ENCODE measurements at places on chromosomes 11 and 22.

GRCh38 chr11:17014321-17014832 is at the start of gene PLEKHA7:
Gene PLEKHA7, minus strand, starts transcription at chr11:17014414. Its CDS starts 13 bp downstream, at chr11:17014401.
- no peak for DNase-seq

GRCh38 chr11:4763096-4763495 is 6.6 kb downstream of the OR51F1 start:
- no peak for DNase-seq

GRCh38 chr11:75667255-75667830 is 1.5 kb downstream of the MAP6 start:
- peak; percentile 38 for DNase-seq

DNA sequence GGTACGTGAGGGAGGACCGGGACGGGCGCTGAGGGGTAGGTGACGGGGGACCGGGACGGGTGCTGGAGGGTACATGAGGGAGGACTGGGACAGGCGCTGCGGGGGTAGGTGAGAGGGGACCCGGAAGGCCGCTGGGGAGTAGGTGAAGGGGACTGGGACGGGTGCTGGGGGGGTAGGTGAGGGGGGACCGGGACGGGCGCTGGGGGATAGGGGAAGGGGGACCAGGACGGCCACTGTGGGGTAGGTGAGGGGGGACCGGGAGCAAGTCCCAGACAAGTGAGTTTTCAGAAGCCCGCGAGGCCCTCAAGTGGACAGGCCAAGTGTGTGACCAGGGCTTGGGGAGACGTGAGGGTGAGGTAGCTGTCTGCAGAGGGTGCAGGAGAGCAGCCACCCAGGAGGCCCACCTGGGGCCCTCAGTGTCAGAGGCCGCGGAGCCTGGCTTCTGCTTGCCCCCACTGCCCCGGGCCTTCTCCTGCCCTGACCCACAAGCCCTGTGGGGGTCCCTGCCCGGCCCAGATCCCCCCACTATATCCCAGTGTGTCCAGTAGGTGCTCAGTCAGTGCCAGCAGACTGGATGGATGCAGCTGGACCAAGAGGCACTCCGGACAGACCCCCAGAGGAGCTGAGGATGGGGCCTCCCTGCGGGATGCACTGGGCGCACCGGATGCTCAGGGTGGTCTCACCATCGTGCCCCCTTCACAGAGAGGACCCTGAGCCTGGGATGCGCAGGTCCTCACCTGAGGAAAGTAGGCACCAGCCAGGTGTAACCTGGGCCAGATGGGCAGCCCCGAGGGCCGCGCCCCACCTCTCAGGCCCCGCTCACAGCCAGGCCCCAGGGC is 44.2 kb upstream of the TH start:
- DNase-seq: no peak

DNA sequence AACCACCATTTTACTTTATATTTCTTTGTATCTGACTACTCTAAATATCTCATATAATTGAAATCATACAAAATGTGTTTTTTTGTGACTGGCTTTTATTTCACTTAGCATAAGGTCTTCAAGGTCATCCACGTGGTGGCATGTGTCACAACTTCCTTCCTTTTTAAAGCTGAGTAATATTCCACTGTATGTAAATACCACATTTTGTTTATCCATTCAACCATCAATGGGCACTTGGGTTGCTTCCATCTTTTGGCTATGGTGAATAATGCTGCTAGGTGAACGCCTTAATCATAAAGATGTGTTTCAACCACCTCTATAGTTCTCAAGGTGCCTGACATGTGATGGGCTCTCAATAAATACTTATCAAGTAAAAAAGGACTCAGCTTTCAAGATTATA is 15.5 kb downstream of the RAB30 start:
- no peak for DNase-seq

DNA sequence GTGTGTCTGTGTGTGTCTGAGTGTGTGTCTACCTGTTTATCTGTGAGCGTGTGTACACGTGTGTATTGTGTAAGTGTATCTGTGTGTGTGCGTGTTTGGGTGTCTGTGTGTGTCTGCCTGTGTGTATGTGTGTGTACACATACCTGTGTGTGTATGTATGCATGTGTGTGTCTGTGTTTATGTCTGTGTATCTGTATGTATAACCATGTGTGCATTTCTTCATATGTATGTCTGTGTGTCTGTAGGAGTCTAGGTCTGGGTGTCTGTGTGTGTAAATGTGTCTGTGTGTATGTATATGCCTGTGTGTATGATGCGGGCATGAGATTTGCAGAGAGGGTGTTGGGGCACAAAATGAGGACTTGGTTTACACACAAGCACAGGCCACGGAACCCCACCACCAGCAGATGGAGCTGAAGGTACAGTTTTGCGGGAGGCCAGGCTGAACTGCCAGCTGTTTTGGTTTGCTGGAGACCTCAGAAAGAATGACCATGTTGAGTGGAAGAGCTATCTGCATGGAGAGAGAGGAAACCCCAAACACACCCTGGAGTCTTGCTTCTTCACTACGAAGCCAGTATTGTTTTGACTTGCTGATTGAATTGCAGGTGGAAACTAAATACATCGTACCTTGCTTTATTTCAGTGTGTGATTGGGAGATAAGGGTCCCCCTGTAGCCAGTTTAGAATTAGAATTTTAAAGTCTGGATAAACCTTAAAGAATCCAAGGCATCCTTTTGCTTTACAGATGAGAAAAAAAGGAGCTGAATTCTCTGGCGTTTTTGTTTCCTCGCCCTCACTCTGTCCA is 497.2 kb downstream of the NTM start:
- DNase-seq: peak; percentile 85

- DNase-seq: no peak
These were observed 144.0 kb downstream of the SPON1 start for GRCh38 chr11:14106303-14107049.

- no peak for DNase-seq
These were observed 190.6 kb downstream of the GUCY1A2 start for GRCh38 chr11:106827687-106828086.

- no peak for DNase-seq
These were observed 24.0 kb downstream of the CHRDL2 start for GRCh38 chr11:74707182-74707581.

- DNase-seq: no peak
These were observed 220.7 kb upstream of the SESN3 start for GRCh38 chr11:95451682-95452081.

DNA sequence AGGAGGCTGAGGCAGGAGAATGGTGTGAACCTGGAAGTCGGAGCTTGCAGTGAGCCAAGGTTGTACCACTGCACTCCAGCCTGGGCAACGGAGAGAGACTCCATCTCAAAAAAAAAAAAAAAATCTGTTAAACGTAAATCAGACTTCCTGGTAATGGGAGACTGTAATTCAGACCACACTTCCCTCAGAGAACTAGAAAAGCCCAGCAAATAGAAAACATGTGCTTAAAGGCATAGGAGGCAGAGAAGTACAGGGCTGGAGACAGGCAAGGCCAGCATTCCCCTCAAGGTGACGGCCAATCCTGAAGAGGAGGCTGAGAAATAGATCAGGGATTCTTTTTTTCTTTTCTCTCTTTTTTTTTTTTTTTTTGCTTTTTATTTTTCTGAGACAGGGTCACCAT is 8.2 kb downstream of the GGT5 start:
- no peak for DNase-seq

- no peak for DNase-seq
These were observed 5.7 kb downstream of the CHADL start for GRCh38 chr22:41234815-41235695.

DNA sequence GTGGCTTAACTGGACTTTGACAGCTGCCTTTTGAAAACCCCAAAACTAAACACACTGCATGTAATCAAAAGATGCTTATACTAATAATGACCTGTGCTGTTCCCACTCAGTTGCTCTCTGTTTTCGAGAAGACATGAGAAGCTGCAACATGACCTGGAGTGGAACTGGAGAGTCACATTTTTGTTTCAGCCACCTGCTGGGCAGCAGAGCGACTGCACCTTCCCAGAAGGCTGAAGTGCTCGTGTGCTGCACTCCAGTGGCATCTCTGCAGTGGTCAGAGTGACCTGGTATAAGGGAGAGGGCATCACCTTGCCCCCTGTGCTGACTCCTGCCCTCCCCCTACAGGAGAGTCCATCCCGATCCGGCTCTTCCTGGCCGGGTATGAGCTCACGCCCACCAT is 8.6 kb downstream of the THYN1 start:
- peak; percentile 31 for DNase-seq

DNA sequence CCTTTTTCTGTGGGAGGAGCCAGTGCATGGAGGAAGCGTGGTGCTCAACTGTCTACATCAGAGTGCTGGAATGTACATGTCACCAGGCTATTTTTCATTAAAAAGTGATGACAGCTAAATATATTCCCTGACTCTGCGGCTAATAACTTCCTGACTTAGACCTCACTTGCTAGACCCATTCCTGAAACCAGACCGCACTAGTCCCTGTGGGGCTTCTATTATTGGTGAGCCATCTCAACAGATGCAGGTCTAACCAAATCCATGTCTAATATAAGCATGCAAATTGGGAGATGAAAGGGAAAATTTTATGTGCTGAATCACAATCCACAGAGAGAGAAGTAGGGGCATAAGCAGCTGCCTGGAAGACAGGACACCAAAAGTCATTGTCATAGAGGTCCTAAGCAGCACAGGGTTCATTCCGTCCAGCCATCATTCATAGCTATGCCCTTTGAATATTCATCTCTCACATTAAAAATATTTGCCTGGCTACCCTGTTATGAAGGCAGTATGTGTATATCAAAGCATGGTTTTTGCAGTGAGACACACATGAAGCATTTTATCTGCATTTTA is 110.9 kb upstream of the BLID start:
- DNase-seq: no peak

DNA sequence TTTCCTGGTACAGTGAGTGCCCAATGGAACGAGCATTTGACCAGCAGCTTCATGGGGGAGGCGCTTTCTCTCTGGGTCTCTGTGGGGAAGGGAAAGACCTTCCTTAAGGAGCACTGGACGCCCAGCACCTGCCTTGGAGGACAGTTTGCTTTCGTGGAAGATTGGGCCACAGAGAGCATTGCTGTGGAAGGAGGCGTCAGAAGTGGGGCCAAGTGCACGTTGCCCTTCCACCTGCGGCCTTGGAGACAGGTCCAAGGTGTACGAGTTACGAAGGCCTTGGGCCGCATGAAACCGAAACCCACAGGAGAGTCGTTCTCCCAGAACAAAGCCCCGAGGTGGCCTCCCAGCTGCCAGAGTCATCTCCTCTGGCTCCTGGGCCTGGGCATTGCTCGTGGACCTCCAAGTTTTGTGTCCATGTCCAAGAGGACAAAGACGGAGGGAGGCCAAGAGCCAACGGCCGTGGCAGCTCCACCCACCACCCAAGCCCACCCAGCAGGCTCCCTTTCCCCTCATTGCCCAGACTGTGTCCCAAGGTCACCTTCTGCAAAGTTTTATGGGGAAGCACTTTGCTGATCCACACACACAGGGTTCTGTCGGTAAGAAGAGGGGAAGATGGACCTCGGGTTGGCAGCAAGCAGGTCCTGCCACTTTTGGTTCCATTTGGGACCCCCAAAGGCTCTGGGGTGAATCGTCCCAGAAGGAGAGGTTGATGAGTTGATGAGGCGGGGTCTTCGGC is 5.8 kb upstream of the NLRP6 start:
- DNase-seq: no peak

DNA sequence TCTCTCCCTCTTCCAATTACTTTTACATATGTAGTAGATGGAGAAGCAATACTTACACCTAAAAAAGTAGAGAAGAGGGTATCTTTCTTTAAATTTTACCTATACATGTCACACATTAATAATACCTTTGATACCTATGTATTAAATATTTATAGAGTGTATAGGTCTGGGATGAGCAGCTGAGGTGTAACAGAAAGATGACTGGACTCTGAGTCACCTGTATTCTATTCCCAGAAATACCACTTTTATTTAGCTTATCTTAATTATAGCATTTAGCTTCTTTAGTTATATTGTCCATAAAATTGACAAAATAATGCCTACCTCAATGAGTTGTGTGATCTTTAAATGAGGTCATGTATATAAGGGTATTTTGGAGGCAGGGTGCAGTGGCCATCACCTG is 30.6 kb upstream of the YAP1 start:
- DNase-seq: no peak

- peak; percentile 36 for DNase-seq
These were observed 95.0 kb downstream of the GRAMD1B start for GRCh38 chr11:123525097-123525496.

- no peak for DNase-seq
These were observed 67.9 kb upstream of the BLID start for GRCh38 chr11:122183933-122184332.

DNA sequence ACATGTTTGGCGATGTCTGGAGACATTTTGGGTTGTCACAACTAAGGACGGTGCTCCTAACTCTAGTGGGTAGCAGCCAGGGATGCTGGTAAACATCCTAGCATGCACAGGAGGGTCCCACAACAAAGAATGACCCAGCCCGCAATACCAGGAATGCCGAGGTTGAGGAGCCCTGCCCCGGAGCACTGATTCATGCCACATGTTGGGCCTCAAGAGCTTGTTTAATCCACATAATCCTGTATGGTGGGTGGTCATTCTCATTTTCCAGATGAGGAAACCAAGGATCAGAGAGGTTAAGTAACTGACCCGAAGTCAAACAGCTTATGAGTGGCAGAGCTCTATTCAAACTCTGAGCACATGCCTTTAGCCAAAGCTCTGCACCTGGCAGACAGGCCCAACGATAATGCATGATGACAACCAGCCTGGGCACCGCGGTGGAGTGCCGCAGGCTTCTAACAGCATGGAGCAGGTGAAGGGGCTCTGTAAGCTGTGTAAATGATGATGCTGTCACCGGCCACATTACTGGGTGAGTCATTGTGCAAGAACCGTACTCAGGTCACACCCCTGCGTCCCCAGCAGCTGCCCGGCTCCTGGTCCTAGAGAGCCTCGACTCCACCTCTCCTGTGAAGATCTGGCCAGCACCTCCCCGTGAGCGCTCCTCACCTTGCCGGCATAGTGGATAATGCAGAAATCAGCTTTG is 58.6 kb downstream of the APOL1 start:
- no peak for DNase-seq

DNA sequence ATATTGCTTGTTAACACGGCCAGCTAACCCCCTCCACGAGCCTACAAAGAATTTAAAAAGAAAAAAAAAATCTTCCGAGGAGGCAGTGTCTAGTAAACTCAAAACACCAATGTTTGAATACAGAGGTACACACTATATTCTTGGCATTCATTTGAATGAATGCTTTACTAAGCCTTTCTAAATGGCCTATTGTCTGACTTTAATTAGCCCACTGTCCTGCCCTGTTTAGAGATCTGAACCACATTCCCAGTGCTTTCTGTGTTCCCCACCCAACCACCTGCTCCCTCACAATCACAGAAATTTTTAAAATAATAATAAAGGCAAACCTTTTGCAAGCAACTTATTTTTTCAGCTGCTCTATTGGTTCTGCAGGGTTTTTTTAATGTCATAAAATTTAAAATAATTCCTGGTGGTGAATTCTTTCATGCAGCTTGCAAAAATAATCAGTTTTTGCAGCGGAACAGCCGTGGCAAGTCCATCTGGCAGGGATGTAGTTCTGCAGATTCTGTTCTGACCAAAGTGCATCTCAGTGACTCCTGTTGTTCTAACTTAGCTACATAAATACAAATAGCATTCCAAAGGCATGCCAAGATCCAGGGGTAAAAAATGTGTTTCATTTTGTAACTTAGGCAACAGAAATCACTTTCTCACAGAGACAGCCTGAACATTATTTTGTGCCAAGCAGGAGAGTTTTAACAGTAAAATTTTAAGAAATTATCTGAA is 23.8 kb downstream of the POU2AF2 start:
- DNase-seq: no peak
